Stimulated activated CD4-positive, alpha-beta T cell treated with anti-CD3 and anti-CD28 coated beads, Interleukin-15, amount 100 ng/mL, for 1 hour (primary cell): ENCODE measurements at places on chromosomes 12 and 14.
A peak's percentile ranks its signal among the peaks of the same experiment; 100 is the strongest.

DNA sequence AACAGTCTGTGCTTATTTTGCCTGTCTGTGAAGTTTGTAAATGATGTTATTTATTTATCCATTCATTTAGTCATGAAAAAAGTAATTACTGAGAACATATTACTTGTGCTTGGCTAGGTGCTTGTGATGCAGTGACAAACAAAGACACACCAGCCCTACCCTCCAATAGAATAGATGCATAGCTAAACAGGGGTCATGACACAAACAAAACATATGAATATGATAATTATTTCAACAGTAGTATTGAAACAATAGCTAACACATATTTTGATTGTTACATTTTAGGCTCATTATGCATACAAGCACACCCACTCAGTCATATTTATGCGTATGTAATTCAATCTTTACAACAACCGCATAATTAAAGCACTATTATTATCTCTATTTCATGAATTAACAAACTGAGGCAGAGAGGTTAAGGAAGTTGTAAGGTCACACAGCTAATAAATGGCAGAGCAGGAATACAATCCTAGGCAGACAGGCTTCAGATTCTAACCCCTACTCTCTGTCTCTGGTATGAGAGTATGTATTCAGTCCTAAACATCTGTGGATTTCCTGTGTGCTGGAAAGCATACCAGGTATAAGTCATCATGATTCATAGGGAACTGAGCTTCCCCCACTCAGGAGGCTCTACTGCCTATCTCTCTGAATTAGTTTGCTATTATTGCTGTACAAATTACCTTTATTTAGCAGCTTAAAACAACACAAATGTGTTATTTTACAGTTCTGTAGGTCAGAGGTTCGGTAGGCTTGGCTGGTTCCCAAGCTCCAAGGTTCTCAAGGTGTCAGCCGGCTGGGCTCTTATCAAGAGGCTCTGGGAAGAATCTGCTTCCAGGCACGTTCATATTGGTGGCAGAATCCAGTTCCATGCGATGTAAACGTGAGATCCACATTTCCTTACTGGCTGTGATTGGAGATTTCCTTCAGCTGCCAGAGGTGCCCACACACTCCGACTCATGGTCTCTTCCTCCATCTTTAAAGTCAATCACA lies 509.4 kb downstream of the GALC start:
- DNase-seq = no peak

- DNase-seq = no peak
Measured at GRCh38 chr12:8844665-8845064, 22.2 kb downstream of the A2ML1 start.

GRCh38 chr14:61644175-61644574 lies 51.1 kb upstream of the HIF1A start:
- no peak for DNase-seq

DNA sequence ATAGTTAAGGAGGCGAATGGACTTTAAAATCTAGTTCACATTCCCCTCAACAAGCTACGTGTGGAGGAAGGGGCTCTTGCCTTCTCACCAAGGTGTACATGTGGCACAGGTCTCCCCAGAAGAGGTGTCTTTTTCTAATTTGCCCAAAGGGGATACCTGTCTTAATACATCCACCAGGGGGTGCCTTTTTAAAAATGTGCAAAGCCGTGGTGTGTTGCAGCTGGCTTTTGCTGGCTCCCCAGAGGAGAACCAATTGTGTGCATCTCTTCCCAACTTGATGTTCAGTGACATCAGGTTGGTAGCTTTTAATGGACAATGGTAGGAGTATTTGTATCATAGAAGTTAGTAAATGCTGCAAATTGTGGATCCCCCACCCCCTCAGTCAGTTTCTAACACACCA lies 33.8 kb downstream of the CREBL2 start:
- DNase-seq = peak; percentile 6

GRCh38 chr12:49882851-49883464 lies 20.7 kb downstream of the FAIM2 start:
- DNase-seq = no peak

- no peak for DNase-seq
Measured at GRCh38 chr14:99099051-99099787, 172.8 kb downstream of the BCL11B start.

GRCh38 chr12:52217223-52217622 lies 15.8 kb upstream of the KRT7 start:
- no peak for DNase-seq

GRCh38 chr14:76917158-76917596 lies 91.0 kb downstream of the LRRC74A start:
- DNase-seq = no peak

GRCh38 chr12:13128291-13128965 lies 25.0 kb upstream of the GSG1 start:
- DNase-seq = no peak

DNA sequence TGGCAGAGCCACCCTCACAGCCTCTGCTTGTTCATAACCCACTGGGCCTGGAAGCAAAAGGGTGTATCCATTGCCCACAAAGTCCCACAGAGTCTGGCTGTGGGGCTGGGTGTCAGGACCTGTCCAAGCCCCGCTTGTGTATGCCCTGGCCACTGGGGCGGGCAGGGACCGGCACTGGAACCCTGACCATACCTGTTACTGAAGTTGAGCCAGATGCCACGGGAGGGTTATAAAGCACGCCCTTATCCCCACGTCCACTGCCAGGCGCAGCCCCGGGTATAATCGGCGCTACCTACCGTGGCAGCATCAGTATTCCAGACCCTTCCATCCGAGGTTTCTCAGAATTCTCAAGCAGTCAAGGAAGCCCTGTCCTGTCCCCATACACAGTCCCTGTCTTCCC lies 40.8 kb downstream of the PHETA1 start:
- DNase-seq = no peak

DNA sequence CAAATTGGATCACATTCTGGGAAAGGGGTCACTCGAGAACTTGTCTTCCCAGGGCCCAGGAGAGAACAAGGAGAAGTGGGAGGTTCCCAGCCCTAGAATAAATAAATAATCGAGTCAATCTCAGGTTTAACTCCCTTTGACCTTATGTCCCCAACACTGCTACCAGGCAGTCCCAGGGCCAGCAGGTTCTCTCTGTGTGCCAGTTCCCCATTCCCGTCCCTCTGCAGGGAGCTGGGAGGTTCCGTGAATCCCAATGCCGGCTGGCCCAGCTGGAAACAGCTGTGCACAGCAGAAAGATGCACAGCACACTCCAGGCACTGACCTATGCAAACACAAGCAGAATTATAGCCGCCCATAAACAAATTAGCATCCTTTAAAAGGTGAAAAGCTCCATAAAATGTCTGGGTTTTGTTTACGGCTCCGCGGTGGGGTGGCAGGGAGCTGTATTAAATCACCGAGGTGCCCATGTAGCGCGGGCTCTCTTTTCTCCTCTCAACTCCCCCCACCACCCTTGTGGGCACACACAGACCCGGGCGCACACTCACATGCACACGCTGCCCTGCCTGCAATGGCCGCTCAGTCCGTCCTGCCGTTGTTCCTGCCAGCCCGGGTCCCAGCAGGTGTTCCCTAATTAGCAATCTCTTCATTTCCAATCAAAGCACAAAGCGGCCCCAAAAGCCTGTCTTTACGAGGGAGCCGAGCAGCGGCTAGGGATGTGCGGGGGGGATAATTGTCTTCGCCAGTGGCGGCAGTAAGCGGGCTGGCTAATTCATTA lies 46.6 kb upstream of the ESRRB start:
- no peak for DNase-seq

- no peak for DNase-seq
Measured at GRCh38 chr14:106665814-106666213, 1139.4 kb downstream of the TMEM121 start.

DNA sequence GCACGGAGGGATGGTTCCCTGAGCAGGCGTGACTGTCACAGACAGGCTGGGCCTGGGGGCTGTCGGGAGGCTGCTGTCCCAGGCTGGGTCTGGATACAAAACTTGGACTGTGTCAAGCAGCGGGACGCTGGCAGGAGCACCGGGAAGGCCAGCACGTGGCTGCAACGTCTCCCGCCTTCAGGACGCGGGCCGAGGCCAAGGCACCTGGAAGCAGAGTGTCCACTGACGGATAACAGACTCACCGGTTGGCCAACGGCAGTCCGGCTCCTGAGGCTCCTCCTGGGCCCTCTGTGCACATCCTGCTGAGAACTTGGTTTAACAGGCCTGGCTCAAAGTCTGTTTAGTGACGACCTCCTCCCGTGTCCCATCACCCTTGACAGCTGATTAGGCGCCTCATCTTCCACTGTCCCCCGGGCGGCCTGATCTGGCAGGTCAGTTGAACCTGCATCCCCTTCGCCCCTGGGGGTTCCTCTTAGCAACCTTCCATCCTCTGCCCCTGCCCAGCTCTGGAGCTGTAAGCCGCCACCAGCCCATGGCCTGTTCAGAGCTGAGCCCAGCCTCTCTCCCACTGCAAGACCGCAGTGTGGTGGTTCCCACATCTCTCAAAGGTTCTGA lies 2.5 kb downstream of the XRCC3 start:
- no peak for DNase-seq

- no peak for DNase-seq
Measured at GRCh38 chr12:49766115-49766455, 24.7 kb downstream of the TMBIM6 start.

DNA sequence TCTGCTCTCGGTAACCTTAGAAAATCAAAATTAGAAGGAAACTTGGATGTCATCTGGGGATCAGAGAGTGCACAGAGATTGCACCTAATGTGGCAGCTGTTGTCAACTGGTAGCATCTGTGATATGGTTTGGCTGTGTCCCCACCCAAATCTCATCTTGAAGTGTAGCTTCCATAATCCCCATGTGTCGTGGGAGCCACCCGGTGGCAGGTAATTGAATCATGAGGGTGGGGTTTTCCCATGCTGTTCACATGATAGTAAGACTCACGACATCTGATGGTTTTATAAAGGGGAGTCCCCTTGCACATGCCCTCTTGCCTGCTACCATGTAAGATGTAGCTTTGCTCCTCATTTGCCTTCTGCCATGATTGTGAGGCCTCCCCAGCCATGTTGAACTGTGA lies 127.7 kb upstream of the SRRM4 start:
- no peak for DNase-seq

DNA sequence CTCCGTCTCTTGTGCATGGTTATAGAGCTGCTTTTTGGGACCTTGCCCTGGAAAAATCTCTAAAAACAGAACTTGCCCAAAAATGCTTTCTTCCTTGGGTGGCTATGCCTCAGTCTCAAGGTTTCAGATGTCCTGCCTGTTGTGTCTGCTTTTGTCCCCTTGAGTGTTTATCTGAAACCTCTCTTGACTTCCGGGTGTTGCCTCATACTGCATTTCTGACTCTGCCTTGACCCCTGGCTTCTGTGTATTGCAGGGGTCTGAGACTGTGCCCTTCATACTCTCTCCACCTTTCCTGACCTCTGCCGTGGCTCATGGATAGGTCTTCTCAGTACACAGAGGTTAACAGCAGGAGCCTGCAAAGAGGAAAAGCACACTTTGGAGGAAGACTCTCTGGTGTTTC lies 124.8 kb upstream of the NTF3 start:
- DNase-seq = no peak

DNA sequence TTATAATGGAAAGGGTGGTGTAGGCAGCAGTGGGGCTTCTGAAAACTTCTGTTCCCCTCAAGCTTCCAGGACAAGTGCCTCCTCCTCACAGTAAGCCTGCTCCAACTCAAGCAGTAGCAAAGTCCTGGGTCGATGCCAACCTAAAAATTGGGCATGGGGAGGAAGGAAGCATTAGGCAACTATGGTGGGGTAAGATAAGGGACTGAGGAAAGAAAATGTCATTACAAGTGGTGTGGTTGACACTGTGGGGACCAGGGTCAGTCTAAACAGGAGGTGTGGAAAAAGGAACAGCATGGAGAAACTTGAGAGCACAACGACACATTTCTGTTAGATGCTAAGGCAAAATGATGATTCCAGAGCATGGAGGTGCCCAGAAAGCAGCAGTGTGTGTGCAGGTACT lies 34.9 kb downstream of the WIF1 start:
- DNase-seq = no peak

DNA sequence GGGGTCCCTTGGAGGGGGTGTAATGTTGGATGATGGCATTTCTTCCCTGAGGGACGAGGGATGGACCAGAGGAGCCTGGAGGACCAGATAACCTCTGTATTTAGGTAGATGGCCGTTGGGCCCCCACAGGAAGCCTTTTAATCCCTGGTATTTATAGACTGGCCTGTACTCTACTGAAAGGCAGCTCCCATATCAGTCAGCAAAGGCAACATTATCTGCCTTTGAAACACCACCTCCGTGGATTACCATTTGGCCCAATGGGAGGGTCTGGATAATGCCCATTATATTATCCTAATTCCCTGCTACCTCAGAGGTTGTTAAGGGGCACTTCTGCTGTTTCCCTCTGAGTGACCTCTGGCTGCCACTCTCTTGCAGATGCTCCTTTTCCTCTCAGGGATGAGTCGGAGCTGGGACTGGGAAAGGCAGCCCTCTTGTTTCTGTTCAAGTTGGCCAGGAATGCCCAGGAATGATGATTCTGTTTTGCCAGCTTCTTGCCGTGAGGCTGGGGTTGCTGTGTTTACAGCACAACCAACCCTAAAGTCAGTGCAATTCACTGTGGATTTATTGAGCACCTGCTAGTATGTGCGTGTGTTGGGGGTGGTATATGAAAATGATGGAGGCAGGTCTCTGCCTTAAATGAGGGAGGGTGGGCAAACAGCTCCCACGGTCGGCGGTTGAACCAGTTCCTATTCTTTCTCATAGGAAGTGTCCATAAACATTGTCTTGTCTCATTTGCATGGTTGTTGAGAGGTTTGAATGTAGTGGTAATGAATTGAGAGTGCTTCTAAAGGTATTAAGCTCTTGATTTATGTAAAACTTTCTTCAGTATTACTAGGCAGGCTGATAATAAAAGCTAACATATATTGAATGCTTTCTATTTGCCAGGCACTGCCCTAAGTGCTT lies 18.1 kb downstream of the SUSD6 start:
- DNase-seq = no peak

- DNase-seq = no peak
Measured at GRCh38 chr12:55416961-55417360, 9.1 kb upstream of the OR6C76 start.

DNA sequence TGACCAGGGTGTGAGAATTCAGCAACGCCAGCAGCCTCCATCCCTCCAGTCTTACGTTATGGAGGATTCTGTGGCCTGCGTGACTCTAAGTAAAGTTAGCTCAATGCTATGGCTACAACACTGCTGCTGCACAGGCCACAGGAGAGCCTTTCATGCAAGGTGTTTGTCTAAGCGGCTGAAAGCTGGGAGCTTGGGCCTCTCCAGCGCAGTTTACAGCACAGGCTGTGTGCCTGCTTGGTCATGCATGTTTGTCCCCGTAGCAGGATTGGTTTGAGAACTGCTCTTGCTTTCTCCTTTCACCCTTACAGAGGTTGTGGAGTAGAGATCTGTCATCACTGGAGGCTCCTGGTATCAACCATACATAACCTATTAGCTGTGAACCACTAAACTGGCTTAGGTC lies 113.1 kb upstream of the TMCC3 start:
- DNase-seq = no peak

GRCh38 chr14:71309756-71310155 lies 402.5 kb downstream of the PCNX1 start:
- no peak for DNase-seq

GRCh38 chr12:71440345-71440762 lies 756 bp downstream of the LGR5 start:
- DNase-seq = no peak

DNA sequence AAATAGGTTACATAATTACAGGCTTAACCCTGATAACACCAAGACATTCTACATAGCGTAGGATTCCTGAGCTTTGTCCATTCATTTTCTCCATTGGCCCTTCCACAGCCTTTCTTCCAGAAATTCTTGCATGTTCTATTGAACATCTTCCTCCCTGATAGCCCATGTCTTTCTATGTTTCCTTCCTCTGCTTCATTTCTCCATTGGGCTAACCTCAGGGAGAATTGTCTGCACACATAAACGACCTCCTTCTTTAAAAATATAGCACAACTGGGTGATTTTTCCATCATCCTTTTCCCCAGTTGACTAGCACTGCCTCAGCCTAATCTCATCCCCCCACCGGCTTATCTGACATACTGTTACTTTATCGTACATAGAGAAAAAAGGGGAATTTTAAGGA lies 11.2 kb downstream of the DIO2 start:
- no peak for DNase-seq
